T47D (cell line): ENCODE measurements at places on chromosomes 7 and 10.

GRCh38 chr7:34080513-34080912, 175.2 kb downstream of the BMPER start:
- no peak for DNase-seq

DNA sequence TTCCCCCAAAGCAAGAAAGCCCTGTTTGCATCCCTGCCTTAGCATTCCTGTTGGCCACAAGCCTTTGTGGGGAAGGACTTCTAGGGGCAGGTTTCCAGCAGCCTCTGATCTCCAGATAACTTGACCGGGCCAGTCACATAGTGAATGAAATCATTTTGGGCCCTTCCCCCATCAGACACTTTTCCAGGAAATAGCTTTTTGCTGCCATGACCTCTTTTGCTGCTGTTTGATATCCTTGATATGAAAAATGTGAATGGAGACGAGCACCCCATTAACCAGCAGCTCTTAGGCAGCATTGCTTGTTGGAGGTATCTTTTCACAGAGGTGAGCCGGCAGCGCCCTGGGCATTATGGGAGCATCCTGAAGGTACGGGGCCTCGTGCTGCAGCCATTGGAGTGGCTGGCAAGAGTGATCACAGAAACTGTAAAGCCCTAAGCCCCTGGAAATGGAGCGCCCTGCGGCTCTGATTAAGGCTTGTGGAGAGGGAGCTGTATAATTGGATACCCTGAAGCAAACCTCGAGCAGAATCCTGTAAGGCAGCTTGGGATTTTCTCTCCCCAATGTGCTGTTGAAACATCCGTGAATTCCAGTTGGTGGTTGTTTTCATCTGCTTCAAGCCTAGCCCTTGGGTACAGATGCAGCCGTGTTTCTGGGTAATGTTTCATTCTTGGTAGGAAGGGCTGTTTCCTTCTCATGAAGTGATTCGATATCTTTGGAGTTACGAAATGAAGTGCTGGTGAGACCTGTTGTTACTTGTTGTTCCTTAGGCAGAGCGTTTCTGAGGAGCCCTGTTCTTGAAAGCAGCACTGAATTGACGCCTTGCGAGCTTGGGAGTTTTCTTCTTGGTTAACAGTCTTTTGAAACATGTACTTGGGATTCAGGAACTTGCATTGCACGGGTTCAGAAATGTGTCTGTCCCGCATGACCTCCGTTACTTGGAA, 179.0 kb downstream of the PTEN start:
- DNase-seq: peak; percentile 18

DNA sequence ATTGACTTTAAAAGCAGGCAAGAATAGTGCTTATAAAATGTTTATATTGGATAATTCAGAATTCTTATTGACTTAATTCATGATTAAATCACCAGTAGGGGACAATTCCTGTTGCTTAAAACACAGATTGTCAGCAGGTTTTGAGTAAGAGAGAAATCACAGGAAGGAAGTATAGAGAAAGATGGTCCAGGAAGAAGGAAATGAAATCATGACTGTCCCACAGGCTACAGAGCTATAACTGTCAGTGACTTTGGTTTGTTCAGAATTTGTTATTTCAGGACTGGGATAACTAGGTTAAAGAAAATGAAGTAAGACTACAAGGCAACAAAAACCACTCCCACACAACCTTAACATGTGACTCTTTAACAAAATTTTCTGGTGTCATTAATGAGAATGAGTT, 6.8 kb downstream of the GNGT1 start:
- no peak for DNase-seq

DNA sequence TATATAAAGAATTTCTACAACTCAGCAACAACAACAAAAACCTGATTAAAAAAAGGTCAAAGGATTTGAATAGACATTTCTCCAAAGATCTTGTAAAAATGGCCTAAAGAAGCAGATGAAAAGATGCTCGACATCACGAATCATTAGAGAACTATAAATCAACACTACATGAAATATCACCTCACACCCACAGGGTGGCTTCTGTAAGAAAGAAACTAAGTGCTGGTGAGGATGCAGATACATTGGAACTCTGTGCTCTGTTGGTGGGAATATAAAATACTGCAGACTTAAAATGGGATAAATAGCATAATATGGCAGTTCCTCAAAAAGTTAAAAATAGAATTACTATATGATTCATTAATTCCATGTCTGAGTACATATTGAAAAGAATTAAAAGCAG, 38.3 kb upstream of the CDCA7L start:
- DNase-seq: no peak

- DNase-seq: no peak
These were observed 89.2 kb upstream of the NPS start for GRCh38 chr10:127459918-127460317.

- DNase-seq: no peak
These were observed 89.0 kb upstream of the PRPS1L1 start for GRCh38 chr7:18116661-18117060.

DNA sequence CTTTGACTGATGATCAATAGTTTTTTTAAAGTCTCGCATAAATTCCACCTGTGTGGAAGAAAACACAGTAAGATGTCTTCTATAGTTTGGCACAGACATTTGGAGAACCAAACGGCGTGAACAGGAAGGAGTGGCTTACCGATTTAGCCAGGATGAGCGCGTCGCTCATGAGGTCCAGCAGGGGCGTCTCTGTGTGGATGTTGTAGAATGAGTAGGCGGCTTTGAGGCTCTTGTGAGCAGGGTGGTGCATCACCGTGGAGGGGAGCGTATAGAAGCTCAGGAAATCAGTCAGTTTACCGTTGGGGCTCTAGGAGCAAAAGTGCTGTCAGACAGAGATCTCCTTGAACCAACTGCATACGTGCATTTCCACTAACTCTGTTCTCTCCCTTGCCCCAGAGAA, 15.5 kb downstream of the RPP38 start:
- no peak for DNase-seq

DNA sequence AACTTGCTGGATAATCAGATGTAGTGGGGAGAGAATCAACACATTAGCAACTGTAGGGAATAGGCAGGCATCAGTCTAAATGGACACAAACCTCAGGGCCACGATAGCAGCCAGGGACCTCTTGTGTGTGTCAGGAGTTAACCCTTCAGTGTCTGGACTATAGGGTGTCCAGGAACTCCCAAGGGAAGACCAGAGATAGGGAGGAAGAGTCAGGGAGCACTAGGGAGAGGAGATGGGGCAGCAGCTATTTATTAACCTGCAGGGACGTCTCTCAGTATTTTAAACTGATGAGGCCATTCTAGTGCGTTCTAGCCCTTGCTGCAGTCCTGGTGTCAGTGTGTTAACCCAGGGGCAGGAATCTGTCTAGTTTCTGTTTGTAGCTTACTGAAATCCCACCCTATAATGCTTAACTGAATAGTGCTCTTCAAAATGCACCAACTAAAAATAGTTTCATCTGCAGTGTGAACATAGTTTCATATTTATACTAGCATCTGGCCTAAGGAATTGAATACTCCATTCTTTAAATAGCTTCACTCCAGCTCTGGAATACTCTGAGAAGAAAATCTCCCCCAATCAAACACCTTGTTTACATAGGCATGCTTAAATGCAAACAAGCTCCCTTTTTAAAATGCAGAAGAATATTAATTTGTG, 62.7 kb downstream of the ARID5B start:
- DNase-seq: no peak

DNA sequence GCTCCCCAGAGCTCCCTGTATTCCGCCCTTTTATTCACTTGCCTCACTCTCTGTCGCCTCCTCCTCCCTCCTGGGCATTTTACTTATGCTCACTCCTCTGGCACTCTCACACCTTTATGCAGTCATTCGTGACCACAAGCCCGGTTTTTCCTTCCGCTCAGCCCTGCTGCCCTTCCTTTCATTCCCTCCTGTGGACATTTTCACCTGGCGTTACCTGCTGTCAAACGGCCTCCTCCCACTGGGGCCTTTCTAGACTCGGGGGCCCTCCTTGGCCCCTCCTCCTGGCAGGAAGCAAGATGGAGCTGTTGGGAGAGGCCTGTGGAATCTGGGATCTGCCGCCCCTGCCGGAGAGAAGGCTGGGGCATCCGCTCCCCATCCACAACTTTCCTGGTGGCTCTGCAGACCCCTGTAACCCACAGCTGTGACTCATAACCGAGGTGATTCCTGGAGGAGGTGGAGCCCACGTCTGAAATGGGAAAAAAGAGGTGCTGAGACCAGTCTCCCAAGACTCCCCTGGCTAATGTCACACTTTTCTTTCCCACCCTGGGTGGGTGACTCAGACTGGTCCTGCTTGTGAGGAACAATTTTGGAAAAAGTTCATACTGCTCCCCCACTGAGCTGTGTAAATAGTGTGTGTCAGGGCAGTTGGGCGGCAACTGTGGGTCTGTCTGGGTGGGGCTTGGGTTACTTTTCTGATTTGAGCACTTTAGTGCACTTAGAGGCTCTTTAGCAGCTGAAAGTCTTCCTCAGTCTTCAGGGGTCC, 1.2 kb downstream of the VCL start:
- peak; percentile 83 for DNase-seq

GRCh38 chr10:31963589-31963980, 35.0 kb upstream of the ARHGAP12 start:
- no peak for DNase-seq

GRCh38 chr7:43467406-43467805, 115.5 kb upstream of the STK17A start:
- DNase-seq: no peak

- no peak for DNase-seq
These were observed 12.9 kb downstream of the PDZD8 start for GRCh38 chr10:117362313-117362712.

DNA sequence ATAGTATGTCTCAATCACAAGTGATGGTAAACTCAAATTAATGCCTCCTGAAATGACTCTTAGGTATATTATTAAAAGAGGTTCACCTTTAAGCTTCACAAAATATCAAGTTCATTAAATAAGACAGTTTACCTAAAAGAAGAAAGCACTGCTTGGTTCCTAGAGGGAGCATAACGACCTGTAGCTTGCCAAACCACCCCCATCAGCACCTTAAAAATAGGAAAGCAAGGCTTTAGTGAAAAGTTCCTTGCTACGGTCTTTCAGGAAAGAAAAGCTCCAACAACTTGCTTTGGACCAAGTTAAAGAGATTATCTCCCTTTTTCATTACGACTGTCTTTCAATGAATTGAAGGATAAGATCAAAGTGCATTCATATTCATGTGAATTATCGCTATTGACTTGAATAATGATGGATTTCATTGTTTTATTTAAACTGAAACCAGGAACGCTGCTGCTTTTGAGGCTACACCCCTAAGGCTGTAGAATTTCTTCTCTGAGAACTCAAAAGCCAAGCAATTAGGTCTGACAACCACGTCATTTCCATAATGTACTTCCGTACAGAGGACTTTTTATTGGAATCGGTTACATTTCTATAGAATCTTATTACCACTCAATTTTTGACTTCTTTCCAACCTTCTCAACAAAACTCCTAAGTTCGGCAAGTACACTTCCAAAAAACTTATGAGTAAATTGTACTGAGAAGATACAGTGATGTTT, 7.0 kb upstream of the SPAG6 start:
- no peak for DNase-seq

- peak; percentile 100 for DNase-seq
These were observed 76.3 kb downstream of the CLIP2 start for GRCh38 chr7:74365322-74366022.

DNA sequence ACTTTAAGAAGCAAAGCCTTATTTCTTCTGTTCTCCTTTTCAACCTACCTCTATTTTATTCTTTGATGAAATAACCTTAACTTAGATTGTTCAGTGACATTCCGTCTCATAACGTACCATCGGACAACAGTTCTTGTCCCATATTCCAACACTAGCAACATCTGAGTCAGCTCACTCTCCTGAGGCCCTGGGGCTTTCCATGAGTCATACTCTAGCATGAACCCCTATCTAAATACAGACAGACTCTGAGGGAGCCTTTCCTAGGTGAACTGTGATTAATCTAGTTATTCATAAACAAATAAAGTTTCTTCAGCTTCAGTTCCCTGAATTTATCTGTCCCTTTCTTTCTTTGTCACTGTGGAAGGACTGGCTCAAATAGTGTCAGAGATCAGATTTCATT, 168.7 kb upstream of the LYZL1 start:
- no peak for DNase-seq

DNA sequence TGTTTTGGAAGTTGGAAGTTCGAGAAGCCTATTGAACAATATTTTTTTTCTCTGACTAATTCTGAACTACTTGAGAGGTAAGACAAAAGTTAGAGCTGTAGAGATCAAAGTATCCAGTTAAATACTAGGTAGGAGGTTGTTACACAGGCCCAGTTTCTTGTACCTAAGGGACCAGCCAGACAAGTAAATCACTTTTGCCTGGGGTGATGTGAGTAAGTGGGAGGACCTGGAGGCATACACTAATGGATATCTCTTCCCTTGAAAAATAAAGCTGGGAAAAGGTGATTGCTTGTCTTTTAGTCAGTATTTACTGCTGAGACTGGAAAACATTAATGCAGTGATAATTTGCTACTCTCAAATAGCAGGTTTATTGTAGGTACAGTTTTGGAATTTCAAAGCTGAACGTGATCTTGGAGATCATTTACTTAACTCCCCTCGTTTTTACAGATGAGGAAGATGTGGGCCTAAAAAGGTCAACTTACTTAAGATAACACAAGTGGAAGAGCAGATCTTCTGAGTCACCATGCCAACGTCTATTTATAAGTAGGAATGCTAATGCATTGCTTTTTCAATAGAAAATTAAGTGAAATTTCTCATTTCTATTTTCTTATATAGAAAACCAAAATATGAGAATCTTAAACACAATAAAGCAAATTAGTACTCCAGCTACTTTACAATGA, 181.3 kb downstream of the PPP1R9A start:
- no peak for DNase-seq

GRCh38 chr10:108862676-108863350, 1060.5 kb downstream of the XPNPEP1 start:
- DNase-seq: no peak

- no peak for DNase-seq
These were observed 145.1 kb downstream of the PLXNA4 start for GRCh38 chr7:132430861-132431822.

DNA sequence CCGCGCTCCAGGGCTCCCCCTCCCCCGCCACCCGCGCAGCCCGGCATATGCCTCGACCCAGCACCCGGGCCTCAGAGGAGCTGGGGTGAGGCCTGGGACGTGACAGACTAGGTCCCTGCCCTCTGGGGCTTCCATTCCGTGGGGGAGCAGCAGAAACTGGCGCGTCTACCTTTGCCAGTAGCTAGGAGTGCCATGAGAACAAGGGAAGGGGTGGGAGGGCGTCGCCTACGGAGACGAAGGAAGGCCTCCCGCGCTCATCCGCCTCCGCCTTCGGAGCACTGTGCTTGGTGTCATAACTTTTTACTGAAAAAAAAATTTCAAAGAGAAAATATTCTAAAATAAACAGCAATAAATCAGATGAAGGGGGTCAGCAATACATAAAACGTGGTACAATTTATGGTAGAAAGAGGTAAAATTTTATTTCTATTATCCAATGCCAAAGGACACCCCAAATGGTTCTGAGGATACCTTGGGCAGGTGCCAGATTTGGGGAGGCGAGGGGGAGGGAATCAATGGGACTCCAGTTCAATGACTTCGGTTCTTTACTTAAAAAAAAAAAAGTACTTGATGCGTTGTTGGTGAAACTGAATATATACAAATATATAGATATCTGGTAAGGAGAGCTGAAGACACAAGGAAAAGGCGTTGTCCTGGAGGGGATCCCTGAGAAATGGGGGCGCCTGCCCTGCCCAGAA, 35.1 kb upstream of the GRID1 start:
- no peak for DNase-seq

GRCh38 chr10:103711351-103711994, 143.9 kb downstream of the SH3PXD2A start:
- DNase-seq: no peak
